ENCODE measurements at places on chromosomes 4 and X.

- no peak for DNase-seq
Observed at GRCh38 chr4:127643791-127644190, 11.0 kb downstream of the INTU start.

DNA sequence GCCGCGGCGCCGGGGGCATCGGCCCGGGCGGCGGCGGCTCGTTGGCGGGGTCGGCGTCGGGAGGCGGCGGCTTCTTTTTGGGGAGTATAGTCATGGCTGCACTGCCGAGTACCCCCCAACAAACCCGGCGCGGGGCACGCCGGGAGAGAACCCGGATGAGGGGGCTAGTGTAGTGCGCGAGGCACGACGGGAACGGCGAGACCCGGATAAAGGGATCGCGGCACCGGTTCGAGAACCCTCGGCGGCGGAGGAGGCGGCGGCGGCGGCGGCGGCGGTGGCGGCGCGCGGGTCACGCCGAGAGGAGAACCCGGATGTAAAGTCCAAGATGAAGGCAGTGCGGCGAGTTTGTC is at the start of gene OTUD5:
TSS of gene OTUD5 (minus strand) at position 131 of the 350 bp plus-strand sequence. CDS start at position 94, 37 bp downstream.
- DNase-seq: peak; percentile 39

GRCh38 chr4:93771640-93772411 is 56.7 kb upstream of the ATOH1 start:
- no peak for DNase-seq

GRCh38 chr4:183721207-183722081 is 62.4 kb downstream of the TRAPPC11 start:
- peak; percentile 96 for DNase-seq

- no peak for DNase-seq
Observed at GRCh38 chr4:55781812-55782211, 37.8 kb upstream of the EXOC1L start.

DNA sequence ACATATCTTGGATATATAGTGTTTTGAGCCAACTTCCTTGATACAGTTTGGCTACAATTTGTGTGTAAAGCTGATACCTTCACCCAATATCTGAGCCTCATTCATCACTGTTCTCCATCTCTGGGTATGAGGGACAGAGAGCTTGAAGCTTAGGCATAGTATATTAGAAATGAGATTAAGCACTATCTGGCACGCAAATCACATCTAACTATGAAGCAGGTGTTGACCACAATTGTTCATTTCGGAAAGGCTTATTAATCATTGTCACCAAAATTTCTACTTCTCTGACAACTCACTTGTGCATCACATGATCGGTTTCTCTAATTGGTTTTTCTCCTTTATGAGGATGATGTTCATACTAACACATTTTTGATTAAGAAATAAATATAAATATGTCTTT is 2.1 kb upstream of the POF1B start:
- DNase-seq: no peak

DNA sequence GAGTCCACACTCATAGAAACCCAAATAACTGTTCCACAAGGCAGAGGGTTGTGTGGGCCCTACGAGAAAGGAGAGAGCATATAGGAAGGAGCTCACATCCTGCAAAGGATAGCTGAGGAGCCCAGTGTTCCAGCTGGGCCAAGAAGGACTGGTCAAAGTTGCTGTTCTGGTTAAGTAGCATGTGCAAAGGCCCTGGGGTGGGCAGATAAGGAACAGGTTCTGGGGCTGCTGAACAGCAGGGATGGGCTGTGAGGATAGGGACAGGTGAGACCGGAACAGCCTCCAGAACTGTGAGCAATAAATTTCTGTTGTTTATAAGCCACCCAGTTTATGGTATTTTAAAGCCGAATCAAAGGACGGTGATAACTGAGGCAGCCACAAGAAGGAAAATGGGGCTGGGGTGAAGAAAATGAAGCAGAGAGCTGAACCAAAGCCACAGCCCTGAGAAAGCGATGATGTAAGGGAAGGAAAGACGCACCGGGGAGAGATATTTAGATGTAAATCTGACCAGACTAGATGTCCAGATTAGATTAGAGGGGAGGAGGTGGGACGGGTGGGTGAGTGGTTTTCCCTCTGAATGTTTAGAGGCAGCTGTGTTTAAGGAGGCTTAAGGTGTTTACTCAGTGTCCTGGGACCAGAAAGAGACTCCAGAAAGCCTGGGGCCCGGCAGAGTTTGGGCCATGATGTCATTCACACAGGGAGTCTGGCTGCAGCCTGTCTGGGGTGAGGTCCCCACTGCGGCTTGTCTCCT is 180.8 kb upstream of the BCOR start:
- DNase-seq: no peak

DNA sequence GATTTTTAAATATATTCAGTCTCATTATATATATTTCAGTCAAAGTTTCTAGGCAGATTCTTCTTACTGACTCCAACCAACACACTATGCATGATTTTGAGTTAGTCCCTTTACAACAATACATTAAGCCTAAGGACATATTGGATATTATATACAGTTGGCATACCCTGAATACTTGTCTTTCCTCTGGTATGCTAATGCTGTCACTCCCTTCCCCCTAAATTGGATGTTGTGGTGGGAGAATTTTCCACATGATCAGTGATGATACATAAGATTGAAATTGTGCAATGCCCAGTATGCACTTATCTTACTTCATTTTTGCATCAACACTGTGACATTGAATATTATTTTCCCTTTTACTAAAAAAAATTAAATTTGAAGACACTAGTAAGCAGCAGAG is 935.2 kb downstream of the PCDH7 start:
- no peak for DNase-seq

DNA sequence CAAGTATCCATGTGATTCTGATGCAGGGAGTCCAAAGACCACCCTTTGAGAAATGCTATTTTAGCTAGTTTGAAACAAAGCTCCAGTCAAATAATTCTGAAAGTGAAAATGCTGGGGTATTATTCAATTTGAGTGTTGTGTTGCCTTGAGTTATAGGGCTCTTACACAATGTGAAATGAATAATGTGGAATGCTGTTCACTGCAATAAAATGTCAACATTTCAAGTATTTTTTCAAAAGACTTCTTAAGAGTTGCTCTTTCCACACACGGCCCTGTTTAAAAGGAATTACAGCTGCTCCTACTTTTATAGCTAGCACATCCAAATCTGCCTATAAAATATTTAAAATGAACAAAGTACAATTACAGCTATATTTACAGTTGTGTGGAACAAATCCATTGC is 27.5 kb upstream of the PLS3 start:
- DNase-seq: no peak

DNA sequence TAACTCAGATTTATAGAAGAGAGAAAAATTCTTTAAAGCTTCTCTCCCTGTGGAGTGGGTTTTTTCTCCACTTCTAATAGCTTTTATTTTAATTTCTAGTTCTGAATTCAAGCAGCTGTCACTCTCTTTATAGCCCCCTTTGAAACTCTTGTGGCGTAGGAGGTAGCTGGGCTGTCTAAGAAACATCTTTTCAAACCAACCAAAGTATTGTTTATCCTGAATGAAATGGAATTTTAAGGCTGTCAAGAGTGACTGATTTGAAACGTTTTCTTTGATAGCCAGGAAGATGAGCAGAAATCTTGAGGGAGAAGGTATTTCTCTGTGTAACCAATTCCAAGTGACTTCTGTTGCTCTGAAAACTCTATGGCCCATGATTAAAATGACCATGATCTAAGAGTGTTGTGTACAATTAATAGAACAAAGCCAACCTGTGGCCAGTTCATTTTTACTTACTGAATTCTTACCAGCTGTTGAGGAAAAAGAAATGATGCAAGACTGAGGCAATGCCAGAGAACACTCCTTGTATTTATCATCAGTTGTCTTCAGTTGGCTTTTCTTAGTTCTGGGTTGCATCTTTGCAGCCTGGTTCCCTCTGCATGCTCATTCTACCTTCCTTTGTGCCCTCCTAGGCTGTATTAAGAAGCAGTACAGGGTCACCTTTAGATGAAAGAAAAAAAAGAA is 298.4 kb downstream of the ARHGAP10 start:
- no peak for DNase-seq

- DNase-seq: no peak
Observed at GRCh38 chrX:1138476-1139184, 73.8 kb downstream of the CRLF2 start.

DNA sequence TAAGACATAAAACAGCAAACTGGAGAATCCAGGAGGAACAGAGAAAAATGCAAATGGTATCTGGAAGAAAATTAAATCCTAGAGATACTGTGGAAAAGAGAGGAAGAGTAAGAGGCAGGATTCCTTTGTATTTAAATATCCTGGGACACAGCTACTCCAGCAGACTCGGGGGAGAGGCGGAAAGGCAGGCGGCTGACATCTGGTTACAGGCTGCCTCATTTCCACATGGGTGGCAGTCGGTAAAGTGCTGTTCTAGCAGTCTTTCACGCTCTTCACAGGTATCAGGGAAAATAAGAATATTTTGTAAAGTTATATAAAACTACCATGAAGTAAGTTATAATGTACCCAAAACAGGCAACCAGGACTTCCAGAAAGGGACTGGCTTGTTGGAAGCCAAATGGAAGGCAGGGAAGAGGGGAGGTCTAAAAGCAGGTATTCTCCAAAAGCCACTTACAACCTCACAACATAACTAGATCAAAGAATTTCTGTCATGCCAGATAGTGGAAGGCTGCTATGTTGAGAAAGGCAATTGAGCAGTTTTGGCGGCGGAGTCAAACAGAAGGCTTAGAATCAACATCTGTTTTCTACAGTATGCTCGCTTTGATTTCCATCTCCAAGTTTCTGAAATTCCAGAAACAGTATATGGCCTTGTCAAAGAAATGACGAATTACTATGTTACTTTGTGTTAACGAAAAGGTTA is 1.3 kb upstream of the TIGD2 start:
- DNase-seq: no peak

DNA sequence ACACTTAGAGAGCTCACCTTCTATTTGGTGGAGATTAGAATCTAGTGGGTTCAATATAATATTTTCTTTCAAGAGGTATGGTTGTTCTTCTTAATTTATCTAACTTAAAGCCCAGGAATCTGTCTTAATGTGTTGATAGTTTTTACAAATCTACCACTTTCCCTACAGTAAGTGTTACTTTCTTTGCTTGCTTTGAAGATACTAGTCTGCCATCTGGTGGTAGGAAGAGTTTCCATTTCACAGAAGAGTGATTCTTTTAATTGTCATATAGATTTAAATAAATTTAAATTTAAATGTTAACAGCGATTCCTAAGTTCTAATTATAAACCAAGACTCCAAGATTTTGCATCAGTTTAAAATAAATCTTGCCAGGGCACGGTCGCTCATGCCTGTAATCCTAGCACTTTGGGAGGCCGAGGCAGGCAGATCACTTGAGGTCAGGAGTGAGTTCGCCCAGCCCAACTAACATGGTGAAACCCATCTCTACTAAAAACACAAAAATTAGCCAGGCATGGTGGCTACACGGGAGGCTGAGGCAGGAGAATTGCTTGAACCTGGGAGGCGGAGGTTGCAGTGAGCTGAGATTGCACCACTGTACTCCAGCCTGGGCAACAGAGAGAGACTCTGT is 43.5 kb downstream of the NUDT9 start:
- peak; percentile 45 for DNase-seq

DNA sequence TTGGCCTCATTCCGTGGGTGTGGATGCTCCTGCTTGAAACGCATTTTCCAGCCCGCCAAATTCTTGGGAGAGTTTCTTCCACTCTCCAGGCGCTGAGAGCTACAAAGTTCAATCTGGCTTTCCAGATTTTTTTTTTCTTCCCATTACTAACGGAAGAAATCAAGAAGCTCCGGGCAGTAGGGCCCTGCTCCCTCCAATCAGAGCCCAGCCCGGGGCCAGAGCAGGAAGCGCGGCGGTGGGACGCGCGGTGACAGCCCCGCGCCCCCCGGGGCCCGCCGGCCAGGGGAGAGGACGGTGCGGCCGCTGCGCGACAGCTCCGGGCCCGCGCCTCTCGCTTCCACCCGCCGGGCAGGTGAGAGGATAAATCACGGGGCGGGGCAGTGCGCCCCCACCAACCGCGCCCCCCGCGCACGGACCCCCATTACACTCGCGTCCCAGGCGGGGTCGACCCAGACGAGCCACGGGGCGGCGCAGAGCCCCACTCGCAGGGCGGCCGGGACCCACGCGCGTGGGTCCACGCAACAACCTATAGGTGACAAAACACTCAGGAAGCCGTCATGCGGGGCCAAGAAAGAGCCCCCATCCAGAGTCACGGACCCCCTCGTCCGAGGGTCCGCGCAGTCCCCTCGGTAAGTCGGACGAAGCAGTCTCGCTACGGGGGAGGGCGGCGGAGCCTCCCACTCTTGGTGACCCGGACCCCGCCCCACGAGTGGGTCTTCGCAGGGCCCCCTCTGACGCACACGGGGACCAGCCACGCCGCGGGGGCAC is 868 bp downstream of the AFAP1 start:
- no peak for DNase-seq

DNA sequence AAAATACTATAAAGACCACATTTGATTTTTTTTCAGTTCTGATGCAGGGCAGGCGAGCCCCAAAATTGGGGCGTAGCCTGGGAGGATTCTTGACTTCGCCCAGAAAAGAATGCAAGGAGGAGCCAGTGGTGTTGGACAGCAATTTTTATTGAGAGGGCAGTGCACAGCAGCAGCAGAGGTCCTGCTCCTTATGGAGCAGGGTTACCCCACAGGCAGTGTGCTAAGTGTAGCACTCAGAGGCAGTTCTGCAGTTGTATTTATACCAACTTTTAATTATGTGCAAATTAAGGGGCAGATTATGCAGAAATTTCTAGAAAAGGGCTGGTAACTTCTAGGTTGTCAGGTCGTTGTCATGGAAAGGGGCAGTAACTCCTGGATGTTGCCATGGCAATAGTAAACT is 69.9 kb downstream of the GASK1B start:
- DNase-seq: no peak

GRCh38 chrX:129719931-129720530 is 18.7 kb upstream of the XPNPEP2 start:
- no peak for DNase-seq

- DNase-seq: no peak
Observed at GRCh38 chr4:138672393-138672976, 343.1 kb upstream of the NOCT start.

- DNase-seq: no peak
Observed at GRCh38 chr4:4426511-4427120, 39.7 kb downstream of the NSG1 start.

DNA sequence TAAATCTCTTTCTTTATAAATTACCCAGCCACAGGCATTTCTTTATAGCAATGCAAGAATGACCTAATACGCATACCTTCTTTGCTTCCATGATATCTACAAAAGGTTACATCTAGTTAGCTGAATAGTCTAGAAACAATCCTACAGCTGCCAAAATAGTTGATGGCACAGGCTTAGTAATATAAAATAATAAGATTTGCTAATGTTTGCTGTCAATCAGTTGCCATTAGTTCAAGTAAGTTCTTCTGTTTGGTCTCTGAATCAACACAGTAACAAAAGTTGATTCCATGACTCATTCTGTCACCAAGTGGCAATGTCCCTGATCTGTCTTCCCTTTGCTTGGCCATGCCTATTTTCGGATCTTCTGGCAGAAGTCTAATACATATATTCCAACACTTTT is 470.2 kb downstream of the SPRY1 start:
- DNase-seq: peak; percentile 16

GRCh38 chrX:68249903-68250302 is 183.4 kb downstream of the OPHN1 start:
- DNase-seq: no peak

- DNase-seq: no peak
Observed at GRCh38 chrX:36804066-36804465, 204.1 kb upstream of the FAM47C start.

GRCh38 chr4:1403591-1404572 is 2.4 kb downstream of the NKX1-1 start:
- DNase-seq: no peak
